ENCODE measurements at places on chromosomes 11 and 22. TPM values are rescaled to one million over a fixed set of nuclear protein-coding genes. Genes with fewer than 3 reads are reported as not detected.

The FAM111B gene
- total RNA-seq = 0.20 TPM

The PRR5L gene
- 6.8 TPM for total RNA-seq

GRCh38 chr22:39437791-39438704 is 18.8 kb upstream of the MGAT3 start:
- H3K27ac ChIP-seq = peak overlapping the region; percentile 32
- peak overlapping the region; percentile 34 for H3K4me3 ChIP-seq
- H3K4me1 ChIP-seq = no peaks in the 10 kb centered on the region

DNA sequence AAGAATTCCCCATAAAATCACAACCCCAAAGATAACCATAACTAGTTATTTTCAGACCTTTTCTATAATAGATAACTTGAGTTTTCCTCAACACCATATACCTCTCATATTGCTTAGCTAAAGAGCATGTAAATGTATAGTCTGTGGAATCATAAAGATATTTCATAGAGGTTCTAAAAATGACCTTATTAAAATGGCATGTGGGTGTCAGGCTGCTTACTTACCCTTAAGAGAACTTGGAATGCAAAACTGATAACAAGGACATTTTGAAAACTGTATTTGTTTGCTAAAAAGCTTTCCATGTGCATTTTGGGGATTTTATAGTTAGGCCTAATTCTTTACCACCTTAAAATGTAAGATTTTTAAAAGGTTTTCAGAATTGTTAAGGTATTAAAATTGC is 4.7 kb downstream of the SIK2 start:
- peaks cover 34% of the 10 kb centered on the region for H3K4me1 ChIP-seq
- H3K36me3 ChIP-seq = no peaks in the 10 kb centered on the region
- H3K27me3 ChIP-seq = no peaks in the 10 kb centered on the region
- H3K27ac ChIP-seq = no peak overlapping the region

GRCh38 chr11:61962213-61963015 is 5.0 kb downstream of the FTH1 start:
- DNase-seq = peak; percentile 68
- H3K27ac ChIP-seq = peak overlapping the region; percentile 100
- no peak overlapping the region for H3K4me3 ChIP-seq
- no peaks in the 10 kb centered on the region for H3K27me3 ChIP-seq
- H3K4me1 ChIP-seq = peaks cover 53% of the 10 kb centered on the region
- peaks cover 45% of the 10 kb centered on the region for H3K36me3 ChIP-seq
